ENCODE measurements at places on chromosomes 1 and 21.

DNA sequence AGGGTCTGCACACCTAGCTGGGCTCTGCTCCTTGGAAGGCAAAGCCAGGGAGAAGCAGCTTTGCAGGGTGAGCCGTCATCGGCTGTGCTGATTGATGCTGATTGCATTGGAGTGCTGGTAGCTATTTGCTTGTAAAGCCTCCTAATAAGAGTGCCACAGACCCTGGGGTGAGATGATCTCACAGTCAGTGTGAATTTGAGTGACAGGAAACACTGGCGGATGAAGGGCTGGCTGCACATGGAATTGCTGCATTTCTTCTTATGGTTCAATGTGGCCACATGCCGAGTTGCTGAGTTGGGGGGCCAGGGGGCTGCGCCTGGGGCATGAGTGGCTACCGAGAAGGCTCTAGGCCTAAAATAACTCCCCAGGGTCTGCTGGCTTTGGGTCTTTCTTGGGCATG, 138.2 kb upstream of the CACNA1E start:
- no peak for DNase-seq

DNA sequence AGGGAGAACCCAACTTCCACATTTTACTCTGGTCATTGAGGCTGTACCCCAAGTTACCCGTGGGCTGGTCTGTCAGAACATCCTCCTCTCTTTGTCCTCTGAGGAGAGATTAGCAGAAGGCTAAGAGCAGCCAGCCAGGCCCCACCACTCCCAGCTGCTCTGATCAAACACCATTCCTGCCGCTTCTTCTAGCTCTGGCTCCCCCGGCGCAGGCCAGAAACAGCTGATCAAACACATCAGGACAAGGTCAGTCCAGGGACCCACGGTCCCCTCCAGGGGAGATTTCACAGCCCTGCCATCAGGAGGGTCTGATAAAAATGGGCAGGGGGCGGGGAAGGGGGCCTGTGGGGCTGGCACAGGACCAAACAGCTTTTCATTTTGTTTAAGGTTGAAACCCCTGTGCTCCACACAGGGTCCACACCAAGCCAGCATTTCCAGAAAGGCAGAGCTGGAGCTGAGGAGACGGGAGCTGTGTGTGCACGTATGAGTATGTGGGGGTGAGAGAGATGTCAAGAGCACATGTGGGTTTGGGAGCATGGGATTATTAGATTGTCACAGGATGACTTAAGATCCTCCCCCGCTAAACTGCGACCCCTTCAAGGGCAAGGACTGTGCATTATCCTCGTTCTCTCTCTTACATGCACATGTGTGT, 29.9 kb upstream of the EPHA8 start:
- DNase-seq, result peak; percentile 65

DNA sequence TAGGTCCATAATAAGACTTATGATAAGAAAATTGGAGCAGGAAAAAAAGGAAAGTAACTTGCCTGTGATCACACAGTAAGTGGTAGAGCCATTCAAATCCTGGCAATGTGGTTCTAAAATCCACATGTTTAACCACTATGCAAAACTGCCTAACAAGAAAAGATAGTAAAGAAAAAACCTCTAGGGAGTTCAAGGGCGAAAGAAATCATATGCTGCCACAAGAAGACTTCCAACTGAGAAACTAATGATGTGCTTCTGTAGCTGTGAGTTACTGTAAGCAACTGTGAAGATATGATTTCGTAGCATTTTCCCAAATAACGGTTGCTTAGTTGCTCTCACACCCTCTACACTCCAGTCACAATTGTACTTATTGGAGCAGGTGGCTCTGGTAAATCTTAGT, 20.9 kb upstream of the LYPLAL1 start:
- no peak for DNase-seq

- DNase-seq, result no peak
Measured at GRCh38 chr1:18735224-18735997, 104.8 kb downstream of the PAX7 start.

DNA sequence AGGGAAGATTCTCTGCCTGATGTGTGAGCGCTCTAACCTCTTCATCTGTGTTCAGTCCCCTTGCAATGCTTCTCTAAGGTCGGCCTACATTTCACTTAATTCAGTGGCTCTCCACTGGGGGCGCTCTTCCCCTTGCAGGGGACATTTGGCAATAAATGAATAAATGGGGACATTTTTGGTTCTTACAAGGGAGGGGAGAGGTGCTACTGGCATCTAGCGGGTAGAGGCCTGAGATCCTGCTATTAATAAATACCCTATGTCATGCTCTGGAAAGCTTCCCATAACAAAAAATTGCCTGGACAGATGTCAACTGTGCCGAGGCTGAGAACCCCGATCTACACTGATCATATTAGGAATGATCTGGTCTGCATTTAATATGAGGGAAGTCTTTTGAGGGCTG, 25.9 kb upstream of the DNAJC11 start:
- peak; percentile 57 for DNase-seq
